ENCODE measurements at places on chromosomes 2 and 18.

DNA sequence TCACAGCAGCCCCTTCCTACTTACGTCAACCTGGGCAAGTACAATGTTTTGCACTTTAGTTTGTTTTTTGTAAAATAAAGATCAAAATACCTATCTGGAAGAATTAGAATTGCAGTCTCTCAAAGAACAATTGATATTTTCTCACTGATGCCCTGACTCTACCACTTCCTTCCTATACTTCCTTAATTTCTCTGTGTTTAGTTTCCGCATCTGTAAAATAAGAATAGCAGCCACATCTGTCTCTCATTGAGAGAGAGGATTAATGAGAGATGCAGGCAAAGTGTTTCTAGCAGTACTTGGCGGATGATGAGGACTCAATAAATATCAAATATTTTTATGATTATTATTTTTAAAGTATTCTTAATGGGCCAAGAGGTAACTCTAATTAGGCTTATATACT lies 122.6 kb upstream of the PIEZO2 start:
- DNase-seq = no peak

GRCh38 chr2:143083636-143084035 lies 45.6 kb upstream of the ARHGAP15 start:
- no peak for DNase-seq

DNA sequence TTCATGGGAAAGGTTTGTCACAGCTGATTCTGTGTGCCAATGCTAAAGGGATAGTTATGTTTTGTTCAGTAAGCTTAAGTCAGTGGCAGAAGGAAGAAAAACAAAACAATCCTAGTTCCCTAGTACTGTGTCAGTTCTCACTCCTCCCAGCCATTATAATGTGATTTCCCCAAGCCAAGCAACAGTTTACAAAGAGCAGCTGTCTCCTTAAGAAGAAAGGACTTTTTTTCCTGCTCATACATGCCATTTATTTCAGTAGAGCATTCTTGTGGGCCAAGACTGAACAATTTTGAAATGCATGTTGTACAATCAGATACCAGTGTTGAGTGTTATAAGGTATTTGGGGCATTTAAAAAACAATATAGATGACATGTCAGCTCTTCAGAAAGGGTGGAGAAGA lies 52.1 kb downstream of the NEMP2 start:
- no peak for DNase-seq

DNA sequence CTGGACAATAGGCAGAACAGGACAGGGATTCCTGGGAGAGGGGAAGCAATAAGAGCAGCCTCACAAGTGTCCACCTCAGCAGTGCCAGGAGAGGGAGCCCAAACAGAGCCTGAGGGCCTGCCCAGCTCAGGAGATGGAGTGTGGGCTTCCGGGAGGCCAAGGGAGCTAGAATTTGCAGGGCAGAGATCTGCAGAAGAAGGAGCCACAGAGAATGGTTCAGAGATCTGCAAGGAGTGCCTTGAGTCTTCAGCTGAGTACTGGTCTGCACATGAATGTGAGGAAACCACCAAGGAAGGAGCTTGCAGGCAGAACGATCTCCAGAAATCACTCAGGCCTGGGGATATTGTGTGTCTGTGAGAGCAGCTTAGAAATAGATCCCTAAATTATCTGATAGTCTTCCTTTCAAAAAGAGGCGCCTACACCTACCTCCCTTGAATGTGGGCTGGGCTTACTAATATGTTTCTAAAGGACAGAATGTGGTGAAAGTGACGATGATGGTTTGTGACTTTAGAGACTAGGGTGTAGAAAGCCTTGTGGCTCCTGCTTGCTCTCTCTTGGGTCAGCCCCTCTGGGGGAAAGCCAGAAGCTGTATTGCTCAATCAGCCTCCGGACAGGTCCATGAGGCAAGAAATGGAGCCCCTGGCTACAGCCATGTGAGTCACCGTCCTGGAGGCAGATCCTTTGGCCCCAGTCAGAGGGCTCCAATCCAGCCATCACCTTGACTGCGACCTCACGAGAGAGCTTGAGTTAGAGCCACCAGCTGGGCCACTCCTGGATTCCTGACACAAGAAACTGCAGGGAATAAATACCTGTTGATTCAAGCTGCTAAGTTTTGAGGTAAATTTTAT lies 7.6 kb upstream of the LPIN1 start:
- DNase-seq = peak; percentile 42

DNA sequence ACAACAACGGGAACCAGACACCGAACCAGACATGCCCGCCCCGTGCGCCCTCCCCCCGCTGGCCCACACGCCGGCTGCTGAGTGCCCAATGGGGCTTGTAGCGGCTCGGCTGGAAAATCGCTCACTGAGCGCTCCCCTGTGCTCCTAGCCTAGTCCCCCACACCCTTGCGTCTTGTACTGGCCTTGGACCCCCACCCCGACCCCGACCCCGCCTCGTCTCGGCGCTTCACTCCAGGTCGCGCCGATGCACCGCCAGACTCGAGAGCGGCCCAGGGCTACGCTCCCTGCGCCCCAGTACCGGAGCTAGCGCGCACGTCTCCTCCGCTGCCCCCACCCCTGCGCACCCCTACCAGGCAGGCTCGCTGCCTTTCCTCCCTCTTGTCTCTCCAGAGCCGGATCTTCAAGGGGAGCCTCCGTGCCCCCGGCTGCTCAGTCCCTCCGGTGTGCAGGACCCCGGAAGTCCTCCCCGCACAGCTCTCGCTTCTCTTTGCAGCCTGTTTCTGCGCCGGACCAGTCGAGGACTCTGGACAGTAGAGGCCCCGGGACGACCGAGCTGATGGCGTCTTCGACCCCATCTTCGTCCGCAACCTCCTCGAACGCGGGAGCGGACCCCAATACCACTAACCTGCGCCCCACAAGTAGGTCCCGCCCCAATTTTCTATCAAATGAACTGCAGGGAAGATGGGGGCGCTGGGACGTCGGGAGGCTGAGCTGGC lies 1.5 kb downstream of the GAD1 start:
- DNase-seq = no peak

- DNase-seq = no peak
Measured at GRCh38 chr2:63788071-63788470, 53.6 kb upstream of the UGP2 start.
